ENCODE measurements at places on chromosomes 13 and 19.

GRCh38 chr13:114049026-114049425 lies 75.2 kb upstream of the C13orf46 start:
- peak; percentile 41 for DNase-seq

DNA sequence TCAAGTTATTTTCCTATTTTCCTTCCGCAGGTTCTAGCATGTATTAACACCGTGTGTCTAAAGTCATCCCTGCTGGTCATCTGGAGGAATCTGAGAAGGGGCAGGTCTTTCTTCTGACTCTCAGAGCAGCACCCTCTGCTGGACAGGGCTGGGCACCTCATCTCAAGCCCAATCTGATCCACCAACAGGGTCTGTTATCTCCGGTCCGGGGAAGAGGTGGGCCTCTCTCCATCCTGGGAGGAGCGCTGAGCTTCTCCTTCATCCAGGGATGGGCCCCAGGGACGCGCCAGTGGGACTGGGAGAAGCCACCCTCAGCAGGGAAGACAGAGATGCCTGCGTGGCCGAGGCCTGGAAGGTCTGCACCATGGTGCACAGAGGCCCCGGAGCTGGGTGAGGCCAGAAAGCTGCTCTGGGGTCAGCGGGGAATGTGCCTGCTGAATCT lies 26.0 kb upstream of the ZNF331 start:
- DNase-seq = peak; percentile 28

DNA sequence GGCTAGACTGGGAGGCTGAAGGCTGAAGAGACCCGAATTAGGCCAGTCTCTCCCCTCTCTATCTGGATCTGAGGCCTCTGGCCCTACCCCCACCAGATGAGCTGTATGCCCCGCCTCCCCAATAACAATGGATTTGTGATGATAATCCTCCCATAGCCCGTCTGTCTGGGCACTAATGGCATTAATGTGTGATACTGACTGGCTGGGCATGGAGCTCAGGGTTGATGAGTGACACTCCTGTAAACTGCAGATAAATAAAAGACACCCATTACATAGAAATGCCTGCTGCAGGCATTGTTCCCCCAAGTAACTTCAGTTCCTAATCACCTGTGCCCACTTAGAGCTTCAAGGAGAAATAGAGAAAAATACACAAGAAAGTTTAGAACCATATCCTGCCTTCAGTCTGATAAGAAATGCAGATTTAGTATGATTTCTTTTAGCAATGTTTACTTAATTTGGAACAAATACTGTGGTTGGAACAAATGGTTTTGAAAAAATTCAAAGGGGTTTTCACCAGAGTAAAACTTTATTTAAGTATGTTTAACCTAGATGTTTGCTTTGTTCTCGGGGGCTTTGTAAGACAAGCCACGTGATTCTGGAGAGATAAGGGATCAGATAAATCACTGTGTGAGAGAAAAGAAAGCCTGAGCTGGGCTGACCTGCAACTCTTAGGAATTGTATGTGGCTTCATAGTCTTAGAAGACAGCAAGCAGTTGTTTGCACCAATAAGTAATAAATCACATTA lies 60.3 kb downstream of the TNFRSF19 start:
- no peak for DNase-seq

GRCh38 chr19:28999724-29000433 lies 213.1 kb downstream of the UQCRFS1 start:
- no peak for DNase-seq

GRCh38 chr13:78910147-78910546 lies 251.2 kb upstream of the OBI1 start:
- no peak for DNase-seq

GRCh38 chr13:32409001-32409313 lies 19.0 kb downstream of the N4BP2L1 start:
- DNase-seq = no peak

DNA sequence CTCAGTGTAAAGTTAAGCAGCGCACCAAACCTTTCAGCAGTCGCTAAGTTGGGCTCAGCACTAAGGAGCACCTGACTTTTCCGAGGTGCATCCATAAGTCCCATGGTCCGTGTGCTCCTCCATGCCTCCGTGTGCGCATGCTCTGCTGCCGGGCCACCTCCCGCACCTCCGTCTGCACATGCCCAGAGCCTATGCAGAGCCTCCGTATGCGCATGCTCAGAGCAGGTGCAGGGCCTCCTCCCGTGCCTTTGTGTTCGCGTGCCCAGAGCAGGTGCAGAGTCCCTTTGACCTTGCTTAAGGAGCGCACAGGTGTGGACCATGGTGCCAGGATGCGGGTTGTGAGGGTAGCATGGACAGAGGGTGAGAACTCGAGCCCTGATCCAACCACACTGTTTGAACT lies 46.0 kb downstream of the ATP11A start:
- DNase-seq = no peak

- DNase-seq = no peak
These were observed 45.9 kb upstream of the AMER2 start for GRCh38 chr13:25218019-25218418.

GRCh38 chr19:49679771-49680413 lies 2.8 kb downstream of the PRMT1 start:
- no peak for DNase-seq

- DNase-seq = no peak
These were observed 7.0 kb downstream of the SBNO2 start for GRCh38 chr19:1166872-1167573.

GRCh38 chr13:87677496-87678371 lies 6.6 kb downstream of the SLITRK5 start:
- DNase-seq = no peak

Measured in stimulated activated CD4-positive, alpha-beta T cell treated with anti-CD3 and anti-CD28 coated beads, Interleukin-4, amount 100 ng/mL, for 48 hours (primary cell).